Mesenteric fat pad (tissue), 1 donor: ENCODE measurements at places on chromosomes 6 and 20.
A peak's percentile ranks its signal among the peaks of the same experiment; 100 is the strongest.

GRCh38 chr20:62532921-62533320 lies 57.1 kb upstream of the GATA5 start:
- no peak for DNase-seq

GRCh38 chr6:143803769-143804568 lies 39.2 kb upstream of the LTV1 start:
- DNase-seq, result no peak

DNA sequence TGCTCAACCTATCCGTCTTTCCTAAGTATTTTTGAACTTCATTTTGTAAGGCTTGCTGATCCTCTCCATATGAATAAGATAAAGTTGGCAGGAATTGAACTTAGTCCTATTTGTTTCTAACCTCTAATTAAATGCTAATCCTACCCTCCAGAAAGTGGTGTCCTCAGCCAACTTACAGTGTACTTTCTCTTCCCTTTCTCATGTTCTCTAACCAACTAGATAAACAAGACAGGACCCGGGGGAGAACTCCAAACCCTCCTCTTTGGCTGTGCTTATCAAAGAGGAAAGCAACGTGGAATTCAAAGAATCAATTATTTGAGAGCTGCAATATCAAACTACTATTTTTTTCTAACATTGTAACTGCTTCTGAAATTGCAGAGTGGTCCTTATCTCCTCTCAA lies 56.5 kb upstream of the NRSN1 start:
- no peak for DNase-seq

GRCh38 chr6:143684486-143684885 lies 6.7 kb downstream of the PHACTR2 start:
- DNase-seq, result no peak

- DNase-seq, result no peak
Measured at GRCh38 chr6:28995093-28995650, 9.9 kb downstream of the ZNF311 start.

GRCh38 chr6:166394036-166394892 lies 11.5 kb upstream of the MPC1 start:
- DNase-seq, result no peak

DNA sequence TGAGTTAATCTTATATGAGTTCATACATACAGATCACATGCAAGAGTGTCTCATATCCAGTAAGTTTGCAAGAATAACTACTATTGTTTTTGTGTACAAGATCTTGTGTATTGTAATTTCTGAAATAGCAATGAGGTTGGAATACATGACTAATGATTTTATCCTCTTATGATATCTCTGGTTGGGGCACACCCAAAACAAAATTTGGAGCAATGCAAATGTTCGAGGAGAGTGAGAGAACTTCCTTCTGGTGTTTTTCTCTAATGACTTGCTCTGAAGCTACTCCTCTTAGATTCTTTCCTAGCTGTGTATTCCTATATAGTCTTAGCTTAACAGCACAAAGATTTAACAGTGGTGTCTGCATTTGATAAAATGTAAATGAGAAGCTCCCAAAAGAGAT lies 252.5 kb downstream of the LAMA2 start:
- no peak for DNase-seq

DNA sequence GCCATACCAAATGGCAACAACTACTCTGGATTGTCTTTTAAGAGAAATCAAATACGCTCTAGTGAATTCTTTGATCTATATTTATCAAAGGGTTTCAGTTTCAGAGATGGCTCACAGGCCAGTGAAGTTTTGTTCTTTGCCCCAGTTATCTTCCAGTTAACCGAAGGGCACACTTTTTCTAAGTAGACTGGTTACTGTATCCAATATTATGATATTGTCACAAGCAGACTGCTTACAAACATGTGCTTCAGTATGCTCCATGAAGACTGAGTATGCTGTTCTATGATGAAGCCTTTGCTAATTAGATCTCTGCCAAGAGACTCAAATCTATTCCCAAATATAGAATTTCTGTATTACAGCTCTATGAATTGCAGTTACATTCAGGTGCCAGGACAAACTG lies 181.1 kb downstream of the REV3L start:
- no peak for DNase-seq

- DNase-seq, result no peak
Measured at GRCh38 chr20:49100972-49101371, 54.9 kb downstream of the CSE1L start.

GRCh38 chr6:22003287-22003686 lies 293.5 kb downstream of the PRL start:
- DNase-seq, result no peak

DNA sequence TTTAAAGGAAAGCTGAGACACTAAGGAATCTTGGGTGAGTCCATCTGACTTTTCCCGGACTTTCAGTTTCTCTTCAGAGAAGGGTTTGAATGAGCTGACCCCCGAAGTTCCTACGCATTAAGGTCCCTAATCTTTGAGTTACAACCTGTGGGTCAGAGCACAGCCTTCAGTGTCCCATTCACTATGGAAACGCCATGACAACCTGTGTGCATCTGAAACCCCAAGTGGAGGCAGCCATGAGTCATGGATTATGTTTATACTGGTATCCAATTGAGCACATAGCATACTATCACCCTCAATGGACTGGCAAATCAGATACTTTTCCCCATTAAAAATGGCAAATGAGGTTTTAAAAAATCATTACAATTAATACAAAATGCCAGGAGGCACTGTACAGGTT lies 11.4 kb downstream of the MYLK4 start:
- no peak for DNase-seq

DNA sequence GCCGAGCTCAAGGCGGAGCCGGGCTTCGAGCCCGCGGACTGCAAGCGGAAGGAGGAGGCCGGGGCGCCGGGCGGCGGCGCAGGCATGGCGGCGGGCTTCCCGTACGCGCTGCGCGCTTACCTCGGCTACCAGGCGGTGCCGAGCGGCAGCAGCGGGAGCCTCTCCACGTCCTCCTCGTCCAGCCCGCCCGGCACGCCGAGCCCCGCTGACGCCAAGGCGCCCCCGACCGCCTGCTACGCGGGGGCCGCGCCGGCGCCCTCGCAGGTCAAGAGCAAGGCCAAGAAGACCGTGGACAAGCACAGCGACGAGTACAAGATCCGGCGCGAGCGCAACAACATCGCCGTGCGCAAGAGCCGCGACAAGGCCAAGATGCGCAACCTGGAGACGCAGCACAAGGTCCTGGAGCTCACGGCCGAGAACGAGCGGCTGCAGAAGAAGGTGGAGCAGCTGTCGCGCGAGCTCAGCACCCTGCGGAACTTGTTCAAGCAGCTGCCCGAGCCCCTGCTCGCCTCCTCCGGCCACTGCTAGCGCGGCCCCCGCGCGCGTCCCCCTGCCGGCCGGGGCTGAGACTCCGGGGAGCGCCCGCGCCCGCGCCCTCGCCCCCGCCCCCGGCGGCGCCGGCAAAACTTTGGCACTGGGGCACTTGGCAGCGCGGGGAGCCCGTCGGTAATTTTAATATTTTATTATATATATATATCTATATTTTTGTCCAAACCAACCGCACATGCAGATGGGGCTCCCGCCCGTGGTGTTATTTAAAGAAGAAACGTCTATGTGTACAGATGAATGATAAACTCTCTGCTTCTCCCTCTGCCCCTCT lies 1.1 kb downstream of the CEBPB start:
- DNase-seq, result no peak

- no peak for DNase-seq
Measured at GRCh38 chr6:16243055-16243454, 4.7 kb downstream of the GMPR start.

GRCh38 chr20:51541189-51542032 lies 1.1 kb downstream of the NFATC2 start:
- DNase-seq, result no peak

DNA sequence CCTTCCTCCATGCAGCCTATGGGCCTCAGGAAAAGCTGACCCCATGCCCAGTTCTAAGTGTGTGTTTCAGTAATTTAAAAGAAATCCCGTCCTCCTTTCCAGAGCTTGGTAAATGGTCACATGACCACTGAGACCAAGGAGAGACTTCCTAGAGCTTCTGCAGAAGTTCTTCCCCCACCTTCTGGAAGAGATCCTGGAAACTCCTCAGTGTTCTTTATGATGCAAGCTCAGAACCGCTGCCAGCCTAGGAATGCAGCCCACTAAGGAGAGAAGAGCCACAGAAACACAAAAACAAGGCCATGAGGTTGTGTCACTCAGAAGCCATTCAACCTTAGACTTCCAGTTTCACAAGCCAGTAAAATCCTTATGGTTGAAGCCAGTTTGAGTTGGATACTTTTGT lies 348.4 kb downstream of the TPBG start:
- DNase-seq, result no peak

DNA sequence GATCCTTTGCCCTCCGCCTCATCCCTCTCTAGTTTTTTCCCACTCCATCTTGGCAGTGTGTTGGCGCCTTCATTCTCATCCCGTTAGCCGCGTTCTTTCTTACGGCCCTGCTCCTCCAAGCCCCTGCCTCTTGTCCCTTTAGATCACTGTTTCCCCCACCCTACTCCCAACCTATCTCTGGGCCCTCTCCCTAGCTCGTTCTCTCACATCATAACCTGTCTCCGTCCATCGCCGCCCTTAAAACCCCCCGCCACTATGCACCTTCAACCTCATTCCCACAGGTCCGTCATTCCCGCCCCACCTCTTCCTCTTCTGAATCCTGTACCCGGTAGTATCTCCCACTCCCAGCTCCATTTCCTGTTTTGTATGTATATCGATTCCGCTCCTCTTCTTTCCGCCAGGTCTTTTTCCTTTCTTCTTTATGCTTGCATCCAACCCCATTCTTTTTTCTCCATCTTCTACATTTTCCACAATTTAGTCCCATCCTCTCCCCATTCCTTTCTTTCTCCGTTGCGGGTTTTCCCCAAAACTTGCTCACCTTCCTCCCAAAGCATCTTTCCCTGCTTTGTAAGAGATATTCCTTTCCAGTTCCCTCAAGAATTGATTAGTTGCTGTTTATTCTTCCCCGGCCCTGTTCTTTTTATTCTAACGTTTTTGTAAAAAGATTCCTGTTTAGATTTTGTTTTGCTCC lies 671 bp downstream of the EFHC1 start:
- no peak for DNase-seq

- peak; percentile 82 for DNase-seq
Measured at GRCh38 chr20:48606841-48607543, 220.8 kb downstream of the PREX1 start.

- no peak for DNase-seq
Measured at GRCh38 chr6:118198746-118199145, 291.7 kb downstream of the SLC35F1 start.

DNA sequence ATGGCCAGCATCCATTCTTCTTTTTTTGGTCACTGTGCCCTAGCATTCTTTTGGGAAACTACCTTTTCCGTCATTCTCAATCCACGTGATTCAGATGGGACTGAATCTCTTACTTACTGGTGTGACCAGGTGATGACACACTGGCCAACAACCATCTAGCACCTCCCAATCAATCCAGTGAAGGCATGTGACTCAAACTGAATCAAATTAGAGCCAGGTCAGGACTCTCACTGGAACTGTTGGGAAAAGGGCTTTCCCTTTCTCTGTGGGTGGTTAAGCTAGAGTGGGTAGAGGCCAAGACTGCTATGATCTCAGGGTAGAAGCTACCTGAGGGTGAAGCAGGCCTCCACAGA lies 36.2 kb upstream of the ZMYND8 start:
- DNase-seq, result no peak

- DNase-seq, result no peak
Measured at GRCh38 chr20:6113951-6114350, 8.9 kb downstream of the FERMT1 start.

DNA sequence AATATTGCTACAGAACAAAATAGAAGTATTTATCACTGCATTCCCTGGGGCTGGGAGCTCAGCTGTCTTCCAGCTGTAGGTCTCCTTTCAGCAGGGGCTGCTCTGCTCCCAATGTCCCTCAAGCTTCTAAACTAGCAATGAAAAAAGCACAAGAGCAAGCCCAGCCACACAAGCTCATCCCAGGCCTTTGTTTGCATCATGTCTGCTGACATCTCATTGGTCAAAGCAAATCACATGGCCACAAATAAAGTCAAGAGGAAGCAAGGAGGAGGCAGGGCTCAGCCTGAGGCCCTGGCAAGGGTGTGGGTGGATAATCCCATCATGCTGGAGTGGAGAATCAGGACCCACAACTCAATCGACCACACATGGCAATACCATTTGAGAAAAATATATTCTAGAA lies 2.2 kb upstream of the BFSP1 start:
- DNase-seq, result no peak

- no peak for DNase-seq
Measured at GRCh38 chr6:110495949-110496348, 19.5 kb upstream of the SLC22A16 start.

DNA sequence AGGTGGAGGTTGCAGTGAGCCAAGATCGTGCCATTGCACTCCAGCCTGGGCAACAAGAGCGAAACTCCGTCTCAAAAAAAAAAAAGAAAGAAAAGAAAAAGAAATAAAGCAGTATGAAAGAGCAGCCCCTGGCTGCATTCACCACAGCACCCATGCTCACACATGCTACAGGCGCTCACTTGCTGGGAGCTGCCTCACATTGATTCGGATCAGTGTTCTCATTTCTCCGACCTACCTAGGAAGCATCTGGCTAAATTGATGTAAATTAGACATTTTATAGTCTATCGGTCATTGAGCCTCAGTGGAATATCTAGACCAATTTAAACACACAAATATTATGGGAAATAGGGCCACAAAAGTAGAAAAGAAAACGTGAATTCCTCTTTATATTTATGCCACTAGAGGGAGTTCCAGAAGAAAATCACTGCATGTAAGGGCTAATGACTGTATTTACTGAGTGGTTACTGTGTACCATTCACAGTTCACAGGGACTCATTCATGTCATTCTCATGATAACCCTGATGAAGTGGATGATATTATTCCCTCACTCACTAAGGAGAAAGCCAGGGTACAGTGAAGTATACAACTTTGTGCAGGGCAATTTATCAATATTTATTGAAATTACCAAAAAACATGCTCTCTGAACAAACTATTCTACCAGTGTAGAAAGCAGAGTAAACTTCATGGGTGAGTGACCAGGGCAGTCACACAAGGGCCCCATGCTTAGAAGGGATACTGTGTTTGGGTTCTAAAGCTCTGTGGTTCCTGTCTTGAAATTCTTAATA lies 5.3 kb upstream of the MOG start:
- no peak for DNase-seq

DNA sequence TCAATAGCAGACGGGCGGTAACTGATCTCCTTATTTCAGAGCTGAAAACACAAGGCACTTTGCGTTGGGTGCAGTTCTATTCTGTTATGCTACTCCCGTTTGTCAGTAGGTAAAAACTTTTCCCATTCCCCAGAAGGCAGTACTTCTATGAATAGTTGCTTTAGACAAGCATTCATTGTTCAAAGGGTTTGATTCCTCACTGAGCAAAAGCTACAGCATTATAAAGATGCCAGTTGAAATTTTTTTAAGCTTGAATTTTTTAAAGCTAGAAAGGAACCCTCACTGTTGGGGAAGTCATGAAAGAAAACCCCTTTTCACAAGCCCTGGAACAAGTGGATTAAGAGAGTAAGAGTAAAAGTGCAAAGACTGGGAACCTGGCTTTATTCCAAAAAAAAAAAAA lies 42.3 kb downstream of the FUT9 start:
- no peak for DNase-seq

- no peak for DNase-seq
Measured at GRCh38 chr6:96760153-96760687, 77.1 kb downstream of the GPR63 start.
